ENCODE measurements at places on chromosomes 5 and 9.
A peak's percentile ranks its signal among the peaks of the same experiment; 100 is the strongest.

DNA sequence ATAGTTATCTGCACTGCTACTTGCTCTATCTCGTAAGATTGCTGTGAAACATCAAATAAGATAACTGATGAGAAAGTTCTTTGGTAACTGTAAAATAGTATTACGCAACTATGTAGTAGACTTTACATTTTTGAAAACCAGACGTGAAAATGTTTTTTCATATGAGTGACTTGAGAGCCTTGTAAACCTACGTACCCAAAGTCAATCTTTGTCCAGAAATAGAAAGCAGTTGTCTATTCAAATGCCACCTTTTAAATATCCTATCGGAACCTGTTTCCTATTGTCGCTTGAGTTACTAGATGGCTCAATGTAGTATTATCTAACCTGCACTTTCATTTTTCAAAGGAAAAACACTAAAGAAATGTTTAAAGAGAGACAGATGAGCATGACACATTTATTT is 1.6 kb downstream of the FNIP1 start:
- no peak for DNase-seq

- peak; percentile 44 for DNase-seq
Measured at GRCh38 chr5:3600106-3601060, 4.8 kb downstream of the IRX1 start.

DNA sequence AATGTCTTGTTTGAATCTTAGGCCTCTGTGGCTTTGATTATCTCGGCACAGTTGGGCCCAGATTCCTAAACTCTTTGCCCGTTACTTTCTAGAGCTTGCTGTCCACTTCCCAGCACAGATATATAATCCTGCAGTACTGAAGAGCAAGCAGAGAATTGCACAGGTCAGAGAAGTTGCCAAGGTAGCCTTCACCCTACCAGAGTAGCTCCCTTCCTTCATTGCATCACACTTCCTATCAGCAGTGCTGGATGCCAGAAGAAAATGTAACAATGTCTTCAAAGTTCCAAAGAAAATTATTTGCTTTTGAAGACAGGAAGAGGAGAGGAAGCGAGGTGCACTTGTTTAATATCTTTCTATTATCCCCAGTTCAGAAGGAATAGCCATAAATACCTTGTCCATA is 38.1 kb upstream of the SPATA31D4 start:
- DNase-seq: no peak

DNA sequence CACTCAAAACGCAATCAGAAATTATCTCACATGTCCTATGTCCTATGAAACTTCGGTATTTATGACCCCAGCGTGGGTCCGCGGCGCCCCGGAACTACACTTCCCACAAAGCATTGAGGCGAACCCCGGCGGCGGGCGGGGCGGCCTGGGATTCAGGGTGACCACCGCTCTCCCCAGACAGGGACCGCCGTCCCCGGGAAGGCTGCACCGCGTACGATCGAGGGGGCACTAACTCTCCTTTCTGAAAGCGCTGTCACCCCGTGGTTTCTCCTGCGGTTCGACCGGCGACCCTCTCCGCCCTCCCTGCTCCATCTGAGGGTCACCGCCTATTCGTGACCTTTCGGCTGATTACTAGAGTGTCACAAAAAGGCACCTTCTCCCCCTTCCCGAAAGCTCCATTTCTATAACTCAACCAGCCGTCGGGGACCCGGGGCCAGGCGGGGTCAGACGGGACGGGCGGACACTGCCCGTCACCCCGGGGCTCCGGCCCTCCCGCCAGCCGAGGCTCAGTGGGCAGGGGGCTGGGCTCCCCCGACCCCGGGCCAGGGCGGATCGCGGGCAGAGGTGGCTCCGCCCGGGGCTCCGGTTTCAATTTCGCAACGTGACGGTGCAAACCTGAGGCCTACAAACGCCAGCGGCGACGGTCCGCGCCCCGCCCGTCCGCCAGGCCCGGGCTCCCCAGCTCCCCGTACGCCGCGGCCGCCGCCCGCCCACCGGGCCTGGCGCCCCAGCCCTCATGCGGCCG is 1.3 kb downstream of the ECPAS start:
- DNase-seq: peak; percentile 79

GRCh38 chr5:92544036-92544435 is 1037.0 kb downstream of the NR2F1-AS1 start:
- peak; percentile 15 for DNase-seq

DNA sequence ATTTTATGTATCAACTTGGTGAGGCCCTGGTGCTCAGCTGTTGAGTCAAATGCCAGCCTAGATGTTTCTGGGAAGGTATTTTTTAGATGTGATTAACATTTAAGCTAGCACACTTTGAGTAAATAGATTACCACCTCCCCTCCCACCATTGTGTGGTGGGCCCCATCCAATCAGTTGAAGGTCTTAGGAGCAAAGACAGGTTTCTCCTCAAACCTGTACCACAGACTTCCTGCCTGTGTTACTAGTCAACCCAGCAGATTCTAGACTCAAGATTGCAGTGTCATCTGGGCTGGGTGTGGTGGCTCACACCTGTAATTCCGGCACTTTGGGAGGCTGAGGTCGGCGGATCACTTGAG is 33.8 kb downstream of the MRPL36 start:
- no peak for DNase-seq

DNA sequence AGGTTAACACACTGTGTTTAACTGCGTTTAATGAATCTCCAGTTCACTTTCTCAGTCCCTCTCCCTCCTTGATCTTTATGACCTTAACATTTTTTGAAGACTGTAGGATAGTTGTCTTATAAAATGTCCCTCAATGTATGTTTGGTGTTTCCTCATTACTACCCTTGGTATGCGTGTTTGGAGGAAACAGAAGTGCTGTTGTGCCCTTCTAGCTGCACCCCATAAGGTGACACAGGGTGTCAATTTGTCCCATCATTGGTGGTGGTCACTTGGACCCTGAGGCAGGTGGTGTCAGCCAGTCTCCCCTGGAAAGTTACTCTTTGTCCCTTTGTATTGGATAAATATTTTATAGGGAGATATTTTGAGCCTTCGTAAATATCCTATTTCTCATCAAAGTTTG is 52.3 kb downstream of the RAD23B start:
- no peak for DNase-seq

DNA sequence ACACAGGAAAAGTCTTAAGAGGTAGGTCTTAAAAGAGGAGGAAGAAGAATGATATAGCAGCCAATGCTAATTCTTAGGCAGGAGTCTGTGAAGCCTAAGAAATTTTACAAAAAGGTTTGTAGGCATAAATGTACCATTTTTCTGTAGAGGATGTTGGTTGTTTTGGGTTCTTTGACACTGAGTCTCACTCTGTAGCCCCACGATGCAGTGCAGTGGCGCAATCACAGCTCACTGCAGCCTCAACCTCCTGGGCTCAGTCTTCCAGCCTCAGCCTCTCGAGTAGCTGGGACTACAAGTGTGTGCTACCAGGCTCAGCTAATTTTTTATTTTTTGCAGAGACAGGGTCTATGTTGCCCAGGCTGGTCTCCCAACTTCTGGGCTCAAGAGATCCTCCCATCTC is 37.7 kb upstream of the RNF38 start:
- DNase-seq: no peak

GRCh38 chr5:55923177-55923771 is 71.5 kb downstream of the IL6ST start:
- DNase-seq: peak; percentile 58

GRCh38 chr9:71052287-71052686 is 69.1 kb downstream of the TRPM3 start:
- DNase-seq: no peak

GRCh38 chr9:18564018-18564880 is 90.3 kb downstream of the ADAMTSL1 start:
- DNase-seq: no peak

GRCh38 chr9:127561491-127562278 is 50.4 kb upstream of the STXBP1 start:
- peak; percentile 94 for DNase-seq

DNA sequence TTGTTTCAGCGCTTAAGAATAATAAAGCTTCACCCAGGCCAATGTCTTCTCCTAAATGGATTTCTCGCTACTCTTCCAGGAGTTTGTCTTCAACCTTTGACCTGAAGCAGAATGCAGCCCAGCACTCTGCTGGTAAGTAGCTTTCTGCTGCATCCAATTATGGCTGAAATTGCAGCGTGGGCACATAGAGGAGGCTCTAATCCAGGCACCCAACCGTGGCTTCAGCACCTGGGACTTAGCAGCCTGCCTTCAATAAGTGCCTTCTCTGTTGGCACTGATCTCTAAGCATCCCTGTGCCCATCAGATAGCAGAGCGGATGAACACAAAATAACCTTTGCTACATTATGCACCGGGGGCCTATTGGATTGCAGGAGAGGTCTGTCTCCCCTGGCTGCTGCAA is 105.2 kb downstream of the TRIM32 start:
- DNase-seq: no peak

GRCh38 chr9:136399176-136400037 is 563 bp downstream of the SNAPC4 start:
- DNase-seq: peak; percentile 69

DNA sequence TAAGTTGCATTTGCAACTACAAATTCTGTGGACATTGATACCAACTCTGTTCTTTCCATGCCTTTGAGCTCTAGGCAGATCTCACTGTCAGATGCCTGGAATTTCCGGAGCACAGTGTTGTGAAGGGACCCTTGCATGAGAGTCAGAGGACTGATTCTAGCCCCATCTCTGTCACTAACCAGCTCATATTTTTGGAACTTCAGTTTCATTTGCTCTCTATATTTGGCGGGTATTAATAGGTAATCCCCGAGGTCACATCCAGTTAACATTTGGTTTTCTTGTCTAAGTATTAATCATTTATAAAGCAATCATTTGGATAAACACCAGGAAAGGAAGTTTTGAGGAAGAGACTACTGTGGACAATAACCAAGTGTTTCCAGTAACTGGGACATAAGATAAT is 115.7 kb downstream of the MAN2A1 start:
- no peak for DNase-seq

DNA sequence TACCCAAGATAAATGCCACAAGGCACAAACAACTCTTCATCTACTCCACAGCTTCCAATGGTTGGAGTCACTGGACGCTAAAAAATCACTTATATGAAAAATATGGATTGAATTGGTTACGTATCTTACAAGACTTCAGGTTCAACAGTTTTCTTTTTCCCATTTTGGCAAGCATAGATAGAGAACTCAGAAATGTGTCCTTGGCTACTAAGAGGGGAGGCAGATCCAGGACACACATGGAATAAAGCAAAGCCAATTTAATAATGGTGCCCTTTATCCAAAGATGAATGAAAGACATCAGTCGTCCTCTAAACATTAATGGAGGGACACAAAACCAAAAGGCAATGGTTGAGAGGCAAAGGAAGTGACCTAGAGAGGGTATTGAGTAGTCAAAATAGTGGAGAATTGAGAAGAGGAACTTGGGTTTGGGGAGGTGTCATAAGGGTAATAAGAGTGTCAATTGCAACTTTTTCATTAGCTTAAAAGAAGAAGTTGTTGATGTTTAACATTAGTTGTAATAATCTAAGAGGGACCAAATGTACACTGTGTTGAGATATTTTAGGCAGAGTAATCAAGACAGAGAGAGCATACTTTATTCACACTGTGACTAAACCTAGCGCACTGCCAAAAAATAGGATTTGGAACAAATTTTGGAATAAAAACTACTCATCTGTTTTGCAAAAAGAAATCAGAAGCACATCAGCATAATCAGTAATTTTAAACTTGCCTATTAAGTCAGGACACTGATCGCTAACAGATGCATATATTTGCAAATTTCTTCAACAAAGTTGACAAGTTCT is 308.2 kb downstream of the ARL15 start:
- DNase-seq: no peak

- no peak for DNase-seq
Measured at GRCh38 chr5:60260658-60261057, 367.1 kb upstream of the PDE4D start.
